ENCODE measurements at places on chromosomes 3 and 15.

DNA sequence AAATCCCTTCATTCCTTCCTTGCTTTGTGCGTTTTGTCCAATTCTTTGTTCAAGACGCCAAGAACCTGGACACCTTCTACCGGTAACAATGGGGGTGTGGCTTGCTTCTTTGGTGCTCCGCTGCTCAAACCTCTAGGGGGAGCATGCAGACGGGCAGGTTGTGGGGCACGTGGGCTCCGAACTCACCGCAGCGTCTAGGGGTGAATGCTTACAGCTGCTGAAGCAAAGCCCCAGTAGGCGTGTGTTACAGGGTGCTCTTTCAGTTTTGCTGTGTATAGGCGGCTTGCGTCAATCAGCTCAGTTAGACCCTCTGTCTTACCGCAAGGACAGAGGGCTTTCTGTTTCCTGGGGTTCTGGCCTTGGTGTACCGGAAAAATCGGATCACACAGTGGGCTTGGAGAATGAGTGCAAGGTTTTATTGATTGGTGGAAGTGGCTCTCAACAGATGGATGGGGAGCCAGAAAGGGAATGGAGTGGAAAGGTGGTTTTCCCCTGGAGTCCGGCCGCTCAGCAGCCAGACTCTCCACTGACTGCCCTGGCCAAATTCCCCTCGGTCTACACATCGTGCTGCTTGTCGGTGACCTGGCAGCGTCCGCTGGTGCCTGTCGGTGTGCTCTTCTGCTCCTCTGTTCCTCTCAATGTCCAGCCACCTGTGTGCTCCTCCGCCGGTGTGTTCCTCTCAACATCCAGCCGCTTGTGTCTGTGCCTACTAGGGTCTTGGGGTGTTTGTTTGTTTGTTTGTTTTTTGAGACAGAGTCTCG lies 1.2 kb upstream of the LRRC34 start:
- DNase-seq, result no peak

GRCh38 chr3:143928056-143928455 lies 43.6 kb upstream of the DIPK2A start:
- DNase-seq, result no peak

DNA sequence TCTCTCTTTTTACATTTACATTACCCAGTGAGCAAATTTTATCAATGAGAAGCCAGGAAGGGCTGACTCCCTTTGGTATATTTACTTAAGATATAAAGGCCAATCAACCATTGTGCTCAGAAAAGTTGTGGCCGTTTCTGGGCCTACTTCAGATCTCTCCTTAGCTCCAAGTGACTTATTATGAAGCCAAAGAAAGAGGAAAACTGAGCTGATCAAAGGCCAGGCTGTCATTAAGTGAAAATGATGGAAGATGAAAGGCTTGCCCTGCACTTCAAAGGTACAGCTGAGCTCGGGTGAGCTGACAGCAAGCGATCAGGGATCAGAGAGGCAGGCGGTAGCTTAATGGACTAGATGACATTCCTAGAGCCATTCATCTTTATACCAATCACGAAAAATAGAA lies 24.8 kb downstream of the VGLL4 start:
- DNase-seq, result no peak

DNA sequence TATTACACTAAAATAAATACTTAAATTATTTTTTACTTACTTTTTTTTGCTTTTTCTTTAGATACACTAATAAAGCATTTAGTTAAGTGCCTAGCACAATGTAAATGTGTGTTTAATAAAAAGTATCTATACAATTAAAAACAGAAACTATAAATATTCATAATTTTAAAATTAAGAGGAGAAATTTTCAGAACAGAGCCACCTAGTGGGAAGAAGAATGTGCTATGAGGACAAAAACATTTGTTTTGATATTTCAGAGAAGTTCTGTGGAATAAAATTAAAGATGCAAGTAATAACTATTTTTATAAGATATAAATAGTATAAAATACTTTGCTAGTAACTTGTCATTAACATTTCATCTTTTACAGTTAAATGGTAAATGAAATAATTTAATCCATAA lies 33.6 kb upstream of the PLSCR5 start:
- no peak for DNase-seq

DNA sequence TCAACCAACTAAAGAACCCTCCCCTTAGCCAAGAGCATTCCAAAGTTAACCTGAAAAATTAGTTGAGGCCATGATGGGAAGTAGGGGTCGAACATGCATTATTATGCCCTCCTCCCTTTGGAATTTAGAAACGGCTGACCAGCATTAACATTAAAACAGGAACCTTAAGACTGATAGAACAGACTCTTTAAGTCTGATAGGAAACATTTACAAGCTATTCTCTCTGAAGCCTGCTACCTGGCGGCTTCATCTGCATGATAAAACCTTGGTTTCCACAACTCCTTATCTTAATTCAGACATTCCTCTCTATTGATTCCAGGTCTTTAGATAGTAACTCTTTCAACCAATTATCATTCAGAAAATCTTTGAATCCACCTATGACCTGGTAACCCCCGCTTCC lies 331.0 kb downstream of the CGGBP1 start:
- DNase-seq, result no peak

- no peak for DNase-seq
Measured at GRCh38 chr3:58672451-58672850, 5.9 kb upstream of the FAM3D start.

DNA sequence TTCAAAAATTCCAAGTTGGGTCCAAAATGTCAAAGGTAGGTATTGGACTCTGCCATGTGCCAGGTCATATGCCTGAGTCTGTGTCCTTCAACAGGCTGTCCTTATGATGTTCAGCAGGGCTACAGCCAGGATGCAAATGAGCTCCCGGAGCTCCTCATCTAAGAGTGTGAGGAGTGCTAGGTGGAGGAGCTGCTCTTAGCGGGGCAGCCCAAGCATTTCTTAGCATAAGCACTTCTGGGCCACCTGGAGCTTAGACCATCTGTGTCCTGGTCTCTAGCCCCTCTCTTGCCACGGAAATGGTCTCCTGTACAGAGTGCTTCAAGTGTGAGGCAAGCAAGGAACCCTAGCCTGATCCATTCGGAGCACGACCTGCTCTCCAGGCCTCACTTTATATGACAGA lies 64.6 kb upstream of the PRR23C start:
- no peak for DNase-seq

- DNase-seq, result no peak
Measured at GRCh38 chr15:83571820-83572707, 81.9 kb upstream of the ADAMTSL3 start.

GRCh38 chr3:15326037-15326436 lies 6.3 kb downstream of the SH3BP5 start:
- no peak for DNase-seq

DNA sequence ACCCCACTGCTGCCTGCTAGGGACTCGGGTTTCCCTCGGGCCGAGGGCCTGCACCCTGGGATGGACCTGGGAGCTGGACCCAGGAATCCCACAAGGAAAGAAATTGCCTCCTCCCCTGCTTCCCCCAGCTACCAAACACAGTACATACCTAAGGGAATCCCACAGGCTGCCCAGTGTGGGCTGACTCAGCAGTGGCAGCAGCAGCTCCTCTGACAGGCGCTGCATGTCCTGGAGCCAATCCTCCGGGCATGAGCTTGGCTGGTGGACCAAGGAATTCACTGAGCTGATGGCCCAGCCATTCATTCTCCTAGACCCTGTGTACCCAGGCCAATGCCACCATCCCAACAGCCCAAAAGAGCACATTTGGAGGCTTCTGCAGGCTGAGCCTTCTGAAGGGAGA lies 9.5 kb upstream of the LTK start:
- no peak for DNase-seq

DNA sequence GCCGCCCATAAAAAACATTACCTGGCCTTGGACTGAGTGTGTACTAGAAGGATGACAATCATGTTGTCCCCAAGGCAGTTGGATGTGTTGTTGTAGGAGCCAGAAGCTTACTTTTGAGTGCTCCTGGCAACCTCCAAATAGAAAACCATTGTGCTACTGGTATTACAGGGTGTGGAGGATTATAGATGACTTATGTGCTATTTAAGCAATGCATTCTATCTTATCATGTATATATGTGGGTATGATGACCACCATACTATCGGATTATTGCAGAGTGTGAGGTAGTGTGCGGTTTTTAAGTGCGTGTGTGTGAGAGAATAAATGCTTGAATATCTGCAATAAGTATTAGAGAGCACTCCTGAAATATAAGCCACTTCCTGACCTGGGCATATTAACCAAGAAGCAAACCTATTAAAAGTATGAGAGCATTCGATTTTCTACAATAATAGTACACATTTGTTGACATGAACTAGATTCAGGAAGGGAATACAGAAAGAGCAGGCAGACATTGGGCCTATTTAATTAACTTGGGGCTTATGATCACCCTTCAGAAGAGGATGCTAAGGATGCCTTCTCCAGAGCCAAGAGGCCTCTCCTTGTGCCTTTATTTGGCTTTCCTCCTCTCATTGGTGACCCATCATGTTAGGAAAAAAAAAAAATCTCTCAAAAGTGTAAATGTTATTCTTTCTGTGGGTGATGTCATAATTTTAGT lies 11.7 kb upstream of the MBNL1 start:
- DNase-seq, result no peak

GRCh38 chr15:70507772-70508371 lies 255.5 kb downstream of the UACA start:
- DNase-seq, result no peak

- no peak for DNase-seq
Measured at GRCh38 chr3:10474275-10474646, 31.1 kb downstream of the ATP2B2 start.

DNA sequence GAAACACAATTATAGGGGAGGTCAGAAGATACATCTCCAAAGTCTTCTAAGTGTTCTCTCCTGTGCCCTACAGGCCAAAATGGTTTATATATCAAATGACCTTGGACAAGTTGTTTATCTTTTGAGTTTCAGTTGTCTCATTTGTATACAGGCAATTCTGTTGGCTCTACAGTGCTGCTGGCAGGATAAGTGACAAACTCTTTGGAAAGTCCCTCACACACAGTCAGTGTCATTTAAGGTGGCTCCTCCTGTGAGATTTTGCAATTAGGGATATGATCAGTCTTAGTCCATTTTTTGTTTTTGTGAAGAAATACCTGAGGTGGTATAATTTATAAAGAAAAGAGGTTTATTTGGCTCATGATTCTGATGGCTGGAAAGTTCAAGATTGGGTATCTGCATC lies 1035.8 kb upstream of the CFAP20DC start:
- DNase-seq, result no peak

GRCh38 chr15:53841651-53842050 lies 82.2 kb upstream of the WDR72 start:
- no peak for DNase-seq

- no peak for DNase-seq
Measured at GRCh38 chr3:23430781-23431398, 227.8 kb downstream of the UBE2E2 start.

- no peak for DNase-seq
Measured at GRCh38 chr3:157082305-157082982, 77.5 kb downstream of the CCNL1 start.

DNA sequence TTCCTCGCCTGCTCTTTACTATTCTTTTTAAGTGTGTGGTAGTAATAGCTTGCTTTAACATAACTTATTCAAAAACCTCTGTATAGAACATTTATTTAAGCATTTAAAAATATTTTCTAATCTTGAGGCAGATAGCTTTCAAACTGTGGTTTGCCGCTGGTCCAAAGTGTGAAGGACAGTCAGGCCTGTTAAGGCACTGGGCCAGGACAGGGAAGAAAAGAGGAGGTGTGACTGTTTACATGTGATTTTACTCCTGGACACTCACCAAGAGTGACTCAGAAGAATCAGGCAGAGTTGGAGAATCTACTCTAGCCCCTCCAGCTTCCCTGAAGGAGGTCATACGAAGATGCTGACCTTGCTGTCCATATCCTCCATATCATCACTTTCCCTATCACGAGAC lies 44.7 kb downstream of the CEP152 start:
- no peak for DNase-seq

GRCh38 chr3:38811822-38812221 lies 4.2 kb downstream of the SCN10A start:
- DNase-seq, result no peak

- no peak for DNase-seq
Measured at GRCh38 chr3:139979991-139980390, 45.0 kb downstream of the CLSTN2 start.

DNA sequence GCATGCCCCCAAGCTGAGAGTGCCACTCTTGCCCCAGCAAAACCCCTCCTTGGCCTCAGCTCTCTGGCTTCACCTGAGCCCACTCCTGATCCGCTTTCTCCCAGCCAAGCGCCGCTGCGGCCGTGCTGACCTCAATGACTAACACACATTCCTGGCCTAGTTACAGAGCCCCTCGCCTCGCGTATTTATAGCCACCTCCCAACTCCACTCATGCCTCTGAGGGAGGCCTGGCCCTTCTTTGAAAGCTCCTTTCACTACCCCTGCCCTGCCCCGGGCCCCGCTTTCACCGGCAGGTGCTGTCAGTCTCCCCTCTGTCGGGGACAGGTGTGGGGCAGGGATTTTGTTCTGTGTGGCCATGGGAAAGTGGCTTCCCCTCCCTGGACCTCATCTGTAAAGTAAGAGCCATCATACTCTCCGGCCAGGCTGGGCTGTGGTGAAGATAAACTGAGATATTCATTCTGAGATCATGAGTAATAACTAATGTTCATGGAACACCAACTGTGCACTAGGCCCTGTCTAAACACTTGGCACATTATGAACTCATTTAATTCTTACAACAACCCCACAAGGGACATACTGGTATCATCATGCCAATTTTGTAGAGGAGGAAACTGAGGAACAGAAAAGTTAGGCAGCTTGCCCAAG lies 13.2 kb upstream of the ATP2B2 start:
- no peak for DNase-seq

DNA sequence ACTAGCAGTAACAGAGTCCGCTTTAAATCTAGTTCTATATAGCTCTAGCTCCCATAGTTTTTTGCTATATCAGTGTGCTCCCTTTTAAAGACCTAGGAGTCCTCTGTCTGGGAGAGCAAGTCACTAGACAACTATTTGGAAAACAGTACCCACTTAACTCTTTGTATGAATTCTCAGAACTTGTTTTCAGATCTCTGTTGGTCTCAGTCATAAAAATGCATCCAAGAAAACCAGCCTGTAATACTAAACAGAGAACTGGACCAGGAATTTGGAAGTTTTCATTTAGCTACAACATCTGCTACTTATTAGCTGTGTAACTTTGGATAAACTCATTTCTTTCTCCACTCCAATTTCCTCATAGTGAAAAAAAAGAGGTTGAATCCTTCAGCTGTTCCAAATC lies 56.9 kb upstream of the C3orf49 start:
- no peak for DNase-seq

GRCh38 chr15:52441841-52442240 lies 86.8 kb downstream of the MYO5A start:
- DNase-seq, result no peak

GRCh38 chr15:99421172-99421656 lies 144.6 kb upstream of the MEF2A start:
- DNase-seq, result no peak

- no peak for DNase-seq
Measured at GRCh38 chr3:135078283-135078682, 283.2 kb downstream of the EPHB1 start.
